Hepatocyte (in vitro differentiated cells): ENCODE measurements at places on chromosomes 3 and 15. TPM values are rescaled to one million over a fixed set of nuclear protein-coding genes. Genes with fewer than 3 reads are reported as not detected.
A peak's percentile ranks its signal among the peaks of the same experiment; 100 is the strongest.

DNA sequence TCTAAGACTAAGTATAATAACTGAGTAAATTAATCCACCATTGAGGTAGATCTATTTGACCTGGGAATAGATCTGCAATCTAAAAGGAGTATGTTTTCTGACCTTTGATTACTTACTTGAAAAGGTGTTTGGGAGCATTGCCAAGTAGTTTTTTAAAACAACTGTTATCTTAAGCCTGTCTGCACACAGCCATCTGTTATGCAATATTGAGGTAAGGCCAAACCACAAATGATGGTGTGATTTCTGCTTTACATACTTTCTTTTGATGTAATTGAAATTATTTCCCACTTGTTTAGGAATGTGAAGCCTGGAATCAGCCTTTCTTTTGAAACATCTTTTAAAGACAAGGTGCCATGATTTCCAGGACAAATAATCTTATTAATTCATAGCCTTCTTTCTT is 274.0 kb downstream of the BBX start:
- DNase-seq = peak; percentile 36

AHSG gene
- total RNA-seq = 559 and 660 TPM in 2 replicates

DNA sequence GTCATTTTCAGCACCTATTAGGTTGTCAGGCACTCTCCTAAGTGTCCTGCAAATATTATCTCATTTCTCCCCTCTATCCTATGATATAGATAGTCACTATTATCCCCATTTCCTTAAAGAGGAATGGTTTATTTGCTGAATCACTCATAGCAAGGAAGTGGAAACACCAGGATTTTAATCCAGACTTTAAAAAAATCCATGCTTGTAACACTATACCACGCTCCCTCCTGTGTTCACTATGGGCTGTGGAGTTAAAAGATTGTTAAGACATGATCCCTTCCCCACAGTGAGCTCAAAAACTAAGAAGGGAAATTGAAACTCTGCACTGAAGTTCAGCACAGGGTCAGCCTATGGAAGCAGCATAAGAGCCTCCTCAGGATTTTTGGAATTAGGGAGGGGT is 60.2 kb downstream of the TMEM39A start:
- DNase-seq = no peak

- DNase-seq = peak; percentile 78
Observed at GRCh38 chr3:75906555-75907112, 121.3 kb upstream of the ZNF717 start.

DNA sequence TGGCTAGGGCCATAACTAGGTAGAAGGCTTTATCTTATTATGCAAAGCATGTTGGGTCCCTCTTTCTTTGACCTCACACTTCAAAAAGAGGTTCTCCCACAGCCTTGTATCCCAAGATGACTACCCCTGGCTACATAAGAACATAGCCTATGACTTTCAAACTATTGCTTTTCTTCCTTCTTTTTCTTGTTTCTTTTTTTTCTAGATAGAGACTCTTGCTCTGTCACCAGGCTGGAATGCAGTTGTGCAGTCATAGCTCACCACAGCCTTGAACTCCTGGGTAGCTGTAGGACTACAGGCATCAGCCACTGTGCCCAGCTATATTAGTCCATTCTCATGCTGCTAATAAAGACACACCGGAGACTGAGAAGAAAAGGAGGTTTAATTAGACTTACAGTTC is 47.2 kb downstream of the DIPK2A start:
- DNase-seq = no peak

SLC2A2 gene
- total RNA-seq = 123 and 133 TPM in 2 replicates

GRCh38 chr3:8563597-8563996 is 62.0 kb downstream of the LMCD1 start:
- DNase-seq = no peak

GRCh38 chr3:194537732-194538247 is 51.0 kb upstream of the ATP13A3 start:
- no peak for DNase-seq

GRCh38 chr15:44394062-44394461 is 33.4 kb upstream of the CTDSPL2 start:
- DNase-seq = no peak

PCOLCE2 gene
- 10.8 and 11.2 TPM in 2 replicates for total RNA-seq

DNA sequence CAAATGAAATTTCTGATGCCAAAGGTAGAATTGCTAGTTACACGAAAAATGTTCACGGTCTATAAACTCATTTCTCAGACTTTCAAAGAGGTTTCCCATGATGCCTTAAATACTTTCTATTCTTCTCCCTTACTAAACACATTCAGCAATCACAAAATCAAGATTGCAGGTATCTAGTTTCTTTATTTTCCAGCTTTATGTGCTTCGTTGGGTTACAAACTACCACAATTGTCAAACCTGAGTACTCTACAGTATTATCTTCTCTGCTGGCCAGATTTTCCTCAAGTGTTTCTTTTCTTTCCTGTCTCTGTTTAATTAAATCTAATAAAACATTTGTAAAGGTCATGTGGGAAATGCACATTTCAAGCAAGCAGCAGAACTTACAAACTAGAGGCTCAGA is 201.8 kb upstream of the ZNF385D start:
- DNase-seq = no peak

PPM1M gene
- 6.2 and 8.0 TPM in 2 replicates for total RNA-seq

- peak; percentile 1 for DNase-seq
Observed at GRCh38 chr3:46733026-46733800, 15.5 kb upstream of the PRSS50 start.

DNA sequence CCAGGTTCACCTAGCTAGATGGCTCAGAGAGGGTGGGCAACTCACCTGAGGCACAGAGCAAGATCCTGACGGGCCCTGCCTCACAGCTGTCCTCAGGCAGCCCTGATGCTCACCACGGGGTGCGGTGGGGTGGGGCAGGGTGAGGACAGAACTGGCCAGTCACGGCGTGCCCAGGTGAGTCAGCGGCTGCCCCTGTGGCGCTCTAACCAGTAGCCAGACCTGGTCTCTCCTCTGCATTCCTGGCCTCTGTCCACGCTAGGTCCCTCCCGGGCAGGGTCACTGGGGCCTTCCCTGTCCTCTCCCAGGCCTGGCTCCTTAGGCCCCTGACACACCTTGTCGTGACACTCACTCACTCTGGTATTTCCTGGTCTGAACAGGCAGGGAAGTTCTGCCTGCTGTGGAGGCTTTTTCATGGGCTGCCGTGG is 901 bp downstream of the ALS2CL start:
- peak; percentile 90 for DNase-seq

RASGRP1 gene
- 0.53 and 2.4 TPM in 2 replicates for total RNA-seq

SEMA6D gene
- 28.1 and 34.1 TPM in 2 replicates for total RNA-seq

EFCC1 gene
- total RNA-seq = 0.23 and 0.76 TPM in 2 replicates

CXCR6 gene
- total RNA-seq = not detected in 2 replicates

SI gene
- total RNA-seq = 77.3 and 78.4 TPM in 2 replicates

GRCh38 chr15:73697033-73697467 is 12.9 kb downstream of the CD276 start:
- peak; percentile 87 for DNase-seq

DNA sequence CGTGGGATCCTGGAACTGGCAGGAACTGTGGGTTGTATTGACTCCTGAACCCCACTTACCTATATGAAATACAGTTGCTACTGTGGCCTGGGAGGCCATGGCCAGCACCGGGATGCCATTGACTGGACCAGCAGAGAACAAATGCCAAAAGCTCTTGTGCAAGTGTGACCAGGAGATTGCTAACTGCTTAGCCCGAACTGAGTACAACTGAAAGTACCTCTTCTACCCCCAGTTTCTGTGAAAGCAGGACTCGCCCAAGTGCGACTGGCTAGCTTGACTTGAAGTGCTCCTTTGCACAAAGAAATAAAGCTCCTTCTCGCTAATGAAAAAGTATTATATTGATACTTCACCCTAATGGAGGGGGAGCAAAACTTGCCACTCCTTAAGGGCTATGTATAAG is 101.3 kb upstream of the ATP11B start:
- DNase-seq = no peak

DNA sequence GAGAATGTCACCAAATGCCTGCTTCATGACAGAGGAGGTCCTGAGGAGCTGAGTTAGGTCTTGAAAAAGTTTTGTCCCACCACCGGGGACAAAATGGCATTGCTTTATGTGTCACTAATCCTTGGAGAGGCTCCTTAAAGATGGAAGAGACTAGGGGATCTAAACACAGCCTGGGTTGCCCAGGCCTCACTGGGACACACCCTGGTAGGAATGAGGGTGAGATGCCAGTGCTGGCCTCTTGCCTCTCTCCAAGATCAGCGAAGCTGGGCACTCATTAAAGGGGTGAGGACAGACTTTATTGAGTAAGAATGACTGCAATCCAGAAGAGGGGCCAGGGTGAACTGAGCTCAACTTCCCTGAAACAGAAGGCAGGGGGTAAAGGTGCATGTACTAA is 58.5 kb upstream of the KLF13 start:
- no peak for DNase-seq

DNA sequence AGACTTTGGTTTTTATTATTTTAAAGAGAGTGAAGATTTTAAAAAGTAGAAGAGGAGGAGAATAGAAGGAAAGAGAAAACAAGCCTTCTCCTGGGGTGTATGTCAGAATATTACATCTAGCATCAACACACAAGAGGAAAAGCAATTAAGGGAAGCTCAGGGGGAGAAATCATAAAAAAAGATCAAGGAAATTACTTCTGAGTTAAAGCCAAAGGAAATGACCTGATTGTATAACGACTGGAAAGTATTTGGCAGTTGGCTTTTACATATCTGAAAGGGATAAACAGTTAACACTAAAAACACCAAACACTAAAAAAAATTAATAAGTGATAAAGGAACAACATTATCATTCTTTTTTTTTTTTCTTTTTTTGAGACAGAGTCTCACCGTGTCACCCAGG is 58.4 kb downstream of the CPNE4 start:
- DNase-seq = no peak

GRCh38 chr15:43440721-43441281 is 52.2 kb downstream of the TP53BP1 start:
- peak; percentile 71 for DNase-seq

AGBL1 gene
- total RNA-seq = 0.12 TPM in 1 of 2 replicates, not detected in the other

DNA sequence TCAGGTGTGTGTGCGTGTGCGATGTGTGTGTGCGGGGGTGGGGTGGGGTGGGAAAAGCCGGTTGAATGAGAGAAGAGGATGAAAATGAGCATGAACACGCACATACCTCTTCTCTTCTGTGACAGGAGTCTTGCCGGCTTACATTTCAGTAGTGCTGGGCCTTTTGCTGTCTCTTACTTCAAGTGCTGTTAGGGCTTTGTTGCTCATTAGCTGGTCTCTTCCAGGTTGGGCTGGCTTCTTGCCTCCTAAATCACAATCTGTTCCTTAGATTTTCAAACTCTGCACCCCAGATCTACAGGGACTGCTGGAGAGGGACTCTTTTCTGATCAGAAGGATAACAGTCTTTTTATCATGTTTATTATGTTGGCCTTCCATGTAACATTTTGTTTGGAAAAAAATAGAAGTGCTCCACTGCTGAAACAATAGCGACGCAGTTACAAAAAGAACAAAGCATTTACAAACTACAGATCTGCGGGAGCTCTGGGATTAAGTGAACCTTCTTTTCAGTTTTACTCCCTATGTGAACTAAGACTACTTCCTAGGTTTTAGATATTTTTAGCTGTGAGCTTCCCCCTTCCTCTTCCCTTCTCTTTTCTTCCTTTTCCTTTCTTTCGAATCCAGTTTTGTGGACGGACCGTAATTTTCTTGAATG is 48.5 kb downstream of the USP13 start:
- DNase-seq = no peak

- no peak for DNase-seq
Observed at GRCh38 chr3:196531418-196531817, 16.3 kb upstream of the SMCO1 start.

GRCh38 chr3:65128346-65128745 is 440.5 kb upstream of the ADAMTS9 start:
- peak; percentile 11 for DNase-seq

GOLGA8G gene
- total RNA-seq = not detected in 2 replicates

- peak; percentile 43 for DNase-seq
Observed at GRCh38 chr3:102006812-102007485, 157.6 kb downstream of the NFKBIZ start.

GLDN gene
- 0.92 and 1.8 TPM in 2 replicates for total RNA-seq

GRCh38 chr3:186902154-186902553 is 28.2 kb upstream of the ST6GAL1 start:
- no peak for DNase-seq

DNA sequence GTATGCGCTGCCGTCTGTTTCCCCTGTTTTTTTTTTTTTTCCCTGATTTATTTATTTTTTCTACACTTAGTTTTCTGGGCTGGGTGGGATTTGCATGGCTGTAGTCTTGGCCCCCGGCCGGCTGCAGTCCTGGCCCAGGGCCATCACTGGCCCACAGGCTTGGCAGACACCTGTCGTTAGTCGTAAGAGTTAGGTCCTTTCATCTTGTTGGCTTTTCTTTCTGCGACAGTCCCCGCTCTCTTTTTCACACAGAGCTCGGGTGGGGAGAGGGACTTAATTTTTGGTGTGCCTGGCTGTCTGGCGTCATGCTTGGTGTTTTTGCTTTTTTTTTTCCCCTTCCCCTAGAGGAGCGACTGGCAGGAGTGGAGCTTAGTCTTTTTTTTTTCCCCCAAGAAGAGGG is 183.4 kb downstream of the KLF13 start:
- DNase-seq = no peak

- no peak for DNase-seq
Observed at GRCh38 chr3:108242776-108243175, 20.6 kb upstream of the IFT57 start.

GRCh38 chr3:52790741-52791140 is 3.9 kb upstream of the ITIH3 start:
- no peak for DNase-seq

DNA sequence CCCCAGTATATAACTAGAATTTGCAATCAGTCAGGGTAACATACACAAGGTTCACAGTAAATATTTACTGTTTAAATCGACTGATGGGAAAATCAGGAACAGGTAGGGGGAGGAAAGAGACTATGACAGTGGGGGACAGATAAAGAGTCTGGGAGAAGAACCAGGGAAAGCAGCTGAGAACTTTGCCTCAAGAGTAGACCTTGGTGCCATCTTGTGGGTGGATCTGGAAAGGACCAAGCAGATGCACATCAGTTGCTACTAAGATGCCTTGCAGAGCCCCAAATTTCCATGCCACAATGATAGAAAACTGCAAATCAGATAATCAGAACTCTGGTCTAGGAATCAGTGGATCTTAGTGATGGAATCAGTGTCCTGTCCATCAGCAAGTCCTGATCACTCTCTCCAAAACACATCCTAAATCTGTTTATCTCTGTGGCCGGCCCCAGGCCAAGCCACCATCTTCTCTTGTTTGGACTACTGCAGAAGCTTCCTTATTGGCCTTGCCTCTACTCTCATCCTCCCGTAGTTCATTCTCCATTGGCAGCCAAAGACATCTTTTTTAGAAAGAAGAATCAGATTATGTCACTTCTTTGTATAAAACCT is 62.7 kb downstream of the PDE8A start:
- DNase-seq = peak; percentile 74

UACA gene
- total RNA-seq = 46.4 and 46.7 TPM in 2 replicates

DNA sequence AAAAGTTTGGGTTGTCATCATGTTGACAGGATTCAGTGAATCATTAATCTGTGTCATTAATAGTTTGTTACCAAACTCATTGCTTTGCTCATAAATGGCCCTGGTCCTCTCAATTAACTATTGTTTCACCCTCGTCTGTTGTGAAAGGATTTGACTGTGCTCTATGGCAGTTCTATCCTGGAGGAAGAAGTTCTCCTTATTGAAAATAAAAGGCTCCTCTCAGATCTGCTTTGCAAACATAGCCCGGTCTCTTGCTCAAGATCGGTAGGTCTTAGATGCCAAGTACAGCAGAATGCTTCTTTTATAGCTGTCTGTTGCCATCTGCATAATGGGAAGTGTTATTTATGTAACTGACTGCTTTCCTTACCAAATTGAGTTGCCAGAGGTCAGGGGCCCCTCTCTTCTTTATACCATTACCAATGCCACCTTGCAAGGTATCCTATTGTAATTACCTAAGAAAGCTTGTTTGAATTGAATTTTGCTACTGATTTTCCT is 146.5 kb downstream of the EBLN2 start:
- DNase-seq = no peak

GRCh38 chr3:13251166-13251903 is 168.8 kb downstream of the NUP210 start:
- DNase-seq = no peak
